Skeletal muscle cell (primary cell): ENCODE measurements at places on chromosomes 2 and 18.

DNA sequence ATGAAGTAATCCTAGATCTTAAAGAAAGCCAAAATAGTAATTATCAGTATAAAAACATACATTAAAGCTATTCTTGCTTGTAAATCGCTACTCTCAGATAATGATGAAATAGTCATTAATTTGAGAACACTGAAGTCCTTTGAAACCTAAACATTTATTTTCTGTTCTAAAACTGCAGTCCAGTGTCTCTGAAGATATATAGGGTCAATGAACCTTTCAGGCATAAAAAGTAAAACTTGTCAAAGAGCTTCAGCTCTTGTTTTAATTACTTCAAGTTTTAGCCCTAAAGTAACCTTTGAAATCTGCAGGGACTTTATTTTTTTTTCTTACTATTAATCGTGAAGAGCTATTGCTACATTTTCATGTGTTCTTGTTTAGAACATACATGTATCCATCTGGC, 116.3 kb downstream of the KYNU start:
- DNase-seq, result no peak

- DNase-seq, result no peak
Observed at GRCh38 chr2:233044974-233045605, 12.6 kb downstream of the NEU2 start.

GRCh38 chr2:36354811-36355150, 797 bp upstream of the CRIM1 start:
- DNase-seq, result no peak

DNA sequence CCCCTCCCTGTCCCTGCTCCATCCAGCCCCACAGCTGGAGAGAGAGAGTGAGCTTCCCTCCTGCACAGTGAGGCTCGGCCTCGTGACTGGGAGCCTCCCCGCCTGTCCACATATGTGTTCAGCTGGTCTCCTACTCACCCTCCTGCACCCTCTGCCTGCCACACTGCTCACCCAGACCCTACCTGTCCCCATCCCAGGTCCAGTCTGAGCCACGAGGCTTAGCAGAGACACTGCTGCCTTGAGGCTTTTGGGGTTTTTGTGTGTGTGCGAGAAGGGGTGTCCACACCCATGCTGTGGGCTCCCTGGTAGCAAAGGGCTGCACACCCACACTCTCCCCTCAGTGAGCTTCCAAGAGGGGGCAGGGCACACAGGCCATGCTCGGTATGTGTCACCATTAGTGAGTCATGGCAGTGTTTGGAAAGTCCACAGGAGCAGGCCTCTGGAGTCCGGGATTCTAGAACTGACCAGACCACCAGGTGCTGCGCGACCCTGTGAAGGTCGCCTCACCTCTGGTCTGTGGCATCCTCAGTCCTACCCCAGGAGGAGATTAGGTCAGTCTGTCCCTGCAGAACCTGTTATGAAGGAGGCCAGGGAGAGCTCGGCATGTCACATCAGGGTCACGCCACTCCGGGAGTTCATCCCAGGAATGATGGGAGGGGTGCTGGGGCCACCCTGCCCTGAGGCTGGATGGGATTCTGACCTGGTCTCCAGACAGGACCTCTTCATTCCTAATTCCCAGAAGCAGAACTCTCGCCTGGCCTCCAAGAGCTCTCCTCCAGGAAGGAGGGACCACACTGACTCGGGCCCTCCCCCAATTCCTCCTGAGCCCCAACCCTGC, 39.9 kb upstream of the SMAD7 start:
- DNase-seq, result no peak

- DNase-seq, result no peak
Observed at GRCh38 chr2:97982621-97983020, 13.1 kb downstream of the TMEM131 start.
